Bladder microvascular endothelial cell (primary cell): ENCODE measurements at places on chromosomes 12 and 14. TPM values are rescaled to one million over a fixed set of nuclear protein-coding genes. Genes with fewer than 3 reads are reported as not detected.

Gene KRT5
- total RNA-seq = 0.31 and 0.65 TPM in 2 replicates

Gene LALBA
- not detected in 2 replicates for total RNA-seq

Gene MFAP5
- total RNA-seq = 0.13 and 0.32 TPM in 2 replicates

Gene RSRC2
- 33.8 and 70.3 TPM in 2 replicates for total RNA-seq

Gene ADCY4
- 61.5 and 89.6 TPM in 2 replicates for total RNA-seq

Gene INSM2
- 0.06 TPM in 1 of 2 replicates, not detected in the other for total RNA-seq

Gene CHURC1
- 27.8 and 34.7 TPM in 2 replicates for total RNA-seq

Gene NINJ2
- total RNA-seq = 2.8 and 3.1 TPM in 2 replicates

Gene TSPAN8
- total RNA-seq = 0.16 TPM in 1 of 2 replicates, not detected in the other

Gene CPSF2
- 21.2 and 62.3 TPM in 2 replicates for total RNA-seq

Gene AQP2
- not detected in 2 replicates for total RNA-seq

Gene NRXN3
- total RNA-seq = 0.16 and 0.19 TPM in 2 replicates

Gene KLHL33
- under 0.01 TPM in 2 replicates for total RNA-seq

Gene SYCP3
- 0.13 TPM in 1 of 2 replicates, not detected in the other for total RNA-seq

Gene GPD1
- total RNA-seq = not detected in 2 replicates

Gene NEUROD4
- total RNA-seq = not detected in 2 replicates

Gene SIX4
- 0.16 and 0.88 TPM in 2 replicates for total RNA-seq

Gene DLGAP5
- total RNA-seq = 19.0 and 39.0 TPM in 2 replicates

Gene PMCH
- not detected in 2 replicates for total RNA-seq

Gene ZC2HC1C
- total RNA-seq = 0.49 and 0.63 TPM in 2 replicates

Gene GPRC5D
- total RNA-seq = not detected in 2 replicates

Gene OR6C2
- total RNA-seq = not detected in 2 replicates

Gene CCNK
- total RNA-seq = 23.5 and 53.7 TPM in 2 replicates

Gene KRT82
- not detected in 2 replicates for total RNA-seq

Gene ANHX
- not detected in 2 replicates for total RNA-seq

Gene OVCH1
- total RNA-seq = not detected in 2 replicates

Gene SLC25A29
- total RNA-seq = 53.4 and 112 TPM in 2 replicates

Gene MGP
- 35.1 and 54.2 TPM in 2 replicates for total RNA-seq

Gene DAO
- total RNA-seq = not detected in 2 replicates

Gene RIN3
- total RNA-seq = 4.5 and 11.3 TPM in 2 replicates

Gene AKAP5
- 0.32 and 0.82 TPM in 2 replicates for total RNA-seq

Gene LPAR5
- total RNA-seq = not detected in 2 replicates

Gene ZDHHC22
- total RNA-seq = under 0.01 TPM in 1 of 2 replicates, not detected in the other

Gene CAPZA3
- not detected in 2 replicates for total RNA-seq

Gene STYK1
- 6.0 and 8.4 TPM in 2 replicates for total RNA-seq

Gene RNASE9
- total RNA-seq = not detected in 2 replicates

Gene HHIPL1
- total RNA-seq = 1.9 and 3.7 TPM in 2 replicates

Gene KRT81
- not detected in 2 replicates for total RNA-seq

Gene EIF2B2
- 87.8 and 126 TPM in 2 replicates for total RNA-seq

Gene KRT86
- 0.16 TPM in 1 of 2 replicates, not detected in the other for total RNA-seq

Gene PLEKHD1
- total RNA-seq = 0.06 TPM in 1 of 2 replicates, not detected in the other

Gene FSCB
- total RNA-seq = not detected in 2 replicates

Gene TEX52
- not detected in 2 replicates for total RNA-seq

Gene IFI27L2
- 18.1 and 38.5 TPM in 2 replicates for total RNA-seq

Gene UTP20
- 8.4 and 25.9 TPM in 2 replicates for total RNA-seq

Gene RAD51AP1
- 9.7 and 13.3 TPM in 2 replicates for total RNA-seq

Gene CCDC177
- not detected in 2 replicates for total RNA-seq

Gene CD27
- not detected in 2 replicates for total RNA-seq

Gene ADAMTS20
- total RNA-seq = not detected in 2 replicates

Gene BCDIN3D
- total RNA-seq = 2.1 and 2.5 TPM in 2 replicates

Gene MYO1H
- not detected in 2 replicates for total RNA-seq

Gene RPL10L
- total RNA-seq = not detected in 2 replicates

Gene PAX9
- total RNA-seq = 0.06 TPM in 1 of 2 replicates, not detected in the other

Gene TMEM233
- total RNA-seq = 0.16 and 0.38 TPM in 2 replicates

Gene KRT79
- not detected in 2 replicates for total RNA-seq

Gene VIPAS39
- 23.5 and 33.0 TPM in 2 replicates for total RNA-seq
